Renal pelvis (tissue), 12 donors: ENCODE measurements at places on chromosomes 7 and 10.

DNA sequence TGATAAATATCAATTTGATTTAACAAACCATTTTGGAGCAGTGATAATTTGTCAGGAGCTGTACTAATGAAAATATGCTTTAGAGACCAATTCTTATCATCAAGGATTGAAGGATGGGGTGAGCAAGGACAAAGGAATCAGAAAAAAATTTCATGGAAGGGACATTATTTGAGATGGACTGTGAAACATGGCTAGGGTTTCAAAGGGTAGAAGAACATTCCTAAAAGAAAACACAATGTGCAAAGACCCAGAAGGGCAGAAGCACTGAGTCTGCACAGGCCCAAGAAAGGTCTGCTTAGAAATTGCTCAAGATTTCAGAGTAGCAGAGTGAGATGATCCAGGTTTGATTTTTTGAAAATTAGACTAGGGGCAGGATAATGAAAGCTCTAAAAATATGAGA is 174.5 kb downstream of the LRRN3 start:
- no peak for DNase-seq

GRCh38 chr7:127650847-127651555 is 993 bp upstream of the SND1 start:
- peak; percentile 54 for DNase-seq

DNA sequence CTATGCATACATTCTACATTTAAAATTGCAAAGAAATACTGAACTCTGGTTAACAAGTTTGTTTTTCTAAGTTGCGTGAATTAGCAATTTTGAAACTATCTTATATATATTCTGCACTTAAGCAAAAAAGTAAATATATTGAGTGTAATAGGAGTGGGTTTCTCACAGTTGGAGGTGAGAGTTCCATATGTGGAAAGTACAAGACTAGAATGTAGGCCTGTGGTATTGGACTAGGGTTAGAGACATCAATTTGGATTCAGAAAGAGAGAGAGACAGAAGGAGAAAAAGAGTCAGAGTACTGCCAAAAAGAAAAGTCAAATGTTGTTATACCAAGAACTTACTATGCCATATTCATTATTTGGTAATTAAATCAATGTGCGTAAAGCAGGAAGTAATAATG is 47.3 kb upstream of the ITGB8 start:
- DNase-seq = no peak

DNA sequence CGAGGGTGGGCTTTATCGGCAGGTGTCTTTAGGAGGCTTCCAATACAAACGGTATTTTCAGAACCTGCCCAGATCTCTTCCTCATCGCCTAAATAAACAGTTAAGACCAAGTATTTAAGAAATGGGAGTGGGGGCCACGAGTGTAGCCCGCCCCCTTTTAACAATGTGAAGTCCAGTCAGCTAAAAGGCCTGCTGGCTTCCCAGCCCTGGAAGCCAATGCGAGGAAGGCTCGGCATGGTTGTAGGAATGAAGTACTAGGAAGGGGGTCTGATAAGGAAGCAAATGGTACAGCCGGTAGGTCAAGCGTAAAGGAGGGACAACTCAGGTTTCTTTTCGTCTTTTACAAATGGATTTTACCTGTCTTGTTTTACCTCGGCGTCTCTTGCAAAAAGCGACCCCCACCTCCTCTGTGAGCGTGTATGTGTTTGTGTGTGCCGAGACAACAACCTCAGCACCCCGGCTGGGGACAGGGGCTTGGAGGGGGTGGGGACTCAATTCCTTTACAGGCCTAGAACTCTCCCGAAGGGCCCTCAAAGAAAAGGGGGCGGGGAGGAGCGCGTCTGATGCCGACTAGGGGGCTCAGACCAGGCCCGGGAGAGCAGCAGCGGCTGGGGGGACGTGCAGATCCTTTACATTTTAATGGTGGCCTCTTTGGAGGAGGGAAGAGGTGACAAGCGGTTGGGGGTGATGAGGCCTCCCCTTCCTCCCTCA is 147.6 kb downstream of the GPR85 start:
- DNase-seq = peak; percentile 69

- DNase-seq = peak; percentile 76
Observed at GRCh38 chr10:2927958-2928840, 139.1 kb upstream of the PFKP start.
